ENCODE measurements at places on chromosomes 7 and 10.

DNA sequence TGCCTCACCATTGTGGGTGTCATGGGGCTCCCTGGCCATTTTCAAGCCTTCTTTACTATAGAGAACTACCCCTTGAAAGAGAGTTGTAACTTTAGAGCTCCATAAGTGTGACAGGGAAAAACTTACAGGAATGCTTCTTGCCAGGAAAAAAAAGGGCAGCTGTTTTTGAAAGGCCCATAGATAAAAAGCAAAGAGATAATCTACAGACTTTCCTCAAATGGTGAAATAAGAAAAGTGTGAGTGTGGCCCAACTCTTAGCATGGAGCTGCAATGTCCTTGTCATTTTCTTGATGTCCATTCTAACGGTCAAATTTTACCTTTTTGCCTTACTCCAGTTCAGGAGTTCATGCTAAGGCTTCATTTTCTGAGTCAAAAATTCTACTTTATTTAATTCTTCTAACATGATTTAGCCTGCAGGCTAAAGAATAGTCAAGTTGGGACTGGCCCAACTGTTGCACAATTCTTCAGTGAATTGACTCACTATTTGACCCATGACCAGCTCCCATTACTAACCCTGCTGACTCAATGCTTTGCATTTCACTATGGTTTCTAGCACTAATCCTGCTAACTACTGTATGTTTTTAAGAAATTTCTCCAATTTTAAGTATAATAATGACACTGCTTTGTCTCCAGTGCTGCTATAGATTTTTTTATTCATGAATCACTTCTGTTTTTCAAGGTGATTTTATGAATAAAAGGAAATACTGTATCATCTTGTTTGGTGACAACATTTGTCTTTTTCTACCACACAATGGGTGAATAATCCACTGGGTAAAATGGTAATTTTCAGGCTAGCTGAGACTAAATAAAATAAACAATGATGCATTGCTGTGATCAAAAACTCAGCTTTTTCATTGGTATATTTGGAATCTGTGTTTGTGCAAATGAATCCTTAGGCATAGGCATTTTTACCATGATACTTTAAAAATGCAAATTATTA lies 41.4 kb upstream of the SGCE start:
- no peak for DNase-seq

DNA sequence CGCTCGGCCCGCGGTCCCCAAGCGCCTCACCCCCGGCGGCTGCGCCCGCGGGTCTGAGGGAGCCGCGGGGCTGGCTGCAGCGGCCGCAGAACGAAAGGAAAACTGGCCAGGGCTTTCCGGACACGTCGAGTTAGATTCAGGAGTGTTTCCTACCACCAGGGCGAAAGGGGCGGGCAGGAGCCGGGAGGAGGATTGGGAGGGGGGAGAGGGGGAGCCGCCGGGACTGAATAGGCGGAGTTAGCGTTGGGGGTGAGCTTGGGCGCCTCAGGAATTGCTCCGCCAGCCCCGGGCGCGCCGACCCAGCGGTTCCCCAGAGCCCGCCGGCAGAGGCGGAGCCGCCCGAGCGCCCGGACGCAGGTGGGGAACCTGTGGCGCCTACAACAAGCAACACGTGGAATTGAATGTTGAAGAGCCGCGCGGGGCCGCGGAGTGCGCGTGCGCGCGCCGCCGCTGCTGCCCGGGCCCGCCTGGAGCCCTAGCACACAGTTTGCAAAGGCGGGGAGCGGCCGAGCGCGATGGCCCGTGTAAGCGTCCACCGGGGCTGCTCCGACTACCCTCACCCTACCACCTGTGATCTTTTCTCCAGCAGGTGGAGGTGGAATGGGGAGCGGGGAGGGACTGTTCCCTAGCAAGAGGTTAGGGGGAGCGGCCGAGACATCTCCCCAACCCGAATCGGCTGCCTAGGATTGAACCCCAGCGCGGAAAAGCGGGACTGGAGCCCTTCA lies at the start of gene CADPS2:
TSS of gene CADPS2 (minus strand) at position 104 of the 725 bp plus-strand sequence. CDS start 123 bp downstream, outside the sequence.
- no peak for DNase-seq

DNA sequence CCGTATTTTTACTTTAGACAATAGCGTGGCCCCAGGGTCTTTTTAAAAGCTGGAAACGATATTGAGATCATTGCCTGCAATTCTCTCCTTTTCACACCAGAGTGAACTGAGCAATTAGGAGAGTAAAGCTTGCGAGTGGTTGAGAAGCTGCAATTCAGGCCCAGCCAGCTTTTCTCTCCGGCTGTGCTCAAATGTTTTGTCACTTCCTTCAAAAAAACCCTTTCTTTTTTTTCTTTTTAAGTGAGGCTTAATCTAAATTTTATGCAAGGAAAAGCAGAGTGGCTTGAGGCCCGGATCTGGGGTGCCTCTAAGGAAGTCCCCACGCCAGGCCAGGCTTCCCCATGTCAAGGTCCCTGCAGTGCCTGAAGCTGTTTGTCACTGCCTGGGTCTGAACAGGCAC lies 433.9 kb downstream of the GLRX3 start:
- no peak for DNase-seq

DNA sequence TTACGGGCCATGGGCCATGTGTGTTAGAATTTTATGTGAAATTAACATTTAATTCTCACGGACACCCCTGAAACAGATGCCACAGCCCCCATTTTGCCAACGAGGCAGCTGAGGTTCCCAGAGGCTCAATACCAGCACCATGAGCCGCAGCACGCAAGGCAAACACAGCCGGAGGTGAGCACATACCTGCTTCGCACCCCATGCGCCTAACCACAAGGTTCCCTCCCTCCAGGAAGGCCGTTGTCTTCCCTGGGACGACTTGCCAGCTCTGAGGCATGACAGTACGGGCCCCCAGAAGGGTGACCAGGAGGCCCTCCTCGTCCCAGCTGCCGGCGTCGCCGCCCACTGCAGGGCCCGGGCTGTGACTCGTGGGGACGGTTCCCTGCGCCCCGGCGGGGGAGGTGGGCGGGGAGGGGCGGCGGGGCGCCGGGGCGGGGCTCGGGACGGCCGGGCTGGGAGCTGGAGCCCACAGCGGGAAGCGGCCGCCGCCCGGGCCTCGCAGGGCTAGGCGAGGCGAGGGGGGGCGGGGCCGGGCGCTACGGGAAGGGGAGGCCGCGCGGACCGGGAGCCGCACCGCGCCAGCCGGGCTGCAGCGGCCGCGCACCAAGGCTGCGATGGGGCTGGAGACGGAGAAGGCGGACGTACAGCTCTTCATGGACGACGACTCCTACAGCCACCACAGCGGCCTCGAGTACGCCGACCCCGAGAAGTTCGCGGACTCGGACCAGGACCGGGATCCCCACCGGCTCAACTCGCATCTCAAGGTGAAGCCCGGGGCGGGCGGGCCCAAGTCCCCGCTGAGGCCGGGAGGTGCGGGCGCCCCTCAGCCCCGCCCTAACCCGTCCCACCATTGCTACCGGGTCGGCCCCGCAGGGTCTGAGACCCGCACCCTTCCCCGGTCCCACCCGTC lies at the start of gene CAV2:
TSS of gene CAV2 (plus strand) at position 571 of the 910 bp plus-strand sequence. CDS start at position 615, 44 bp downstream.
- DNase-seq = no peak

DNA sequence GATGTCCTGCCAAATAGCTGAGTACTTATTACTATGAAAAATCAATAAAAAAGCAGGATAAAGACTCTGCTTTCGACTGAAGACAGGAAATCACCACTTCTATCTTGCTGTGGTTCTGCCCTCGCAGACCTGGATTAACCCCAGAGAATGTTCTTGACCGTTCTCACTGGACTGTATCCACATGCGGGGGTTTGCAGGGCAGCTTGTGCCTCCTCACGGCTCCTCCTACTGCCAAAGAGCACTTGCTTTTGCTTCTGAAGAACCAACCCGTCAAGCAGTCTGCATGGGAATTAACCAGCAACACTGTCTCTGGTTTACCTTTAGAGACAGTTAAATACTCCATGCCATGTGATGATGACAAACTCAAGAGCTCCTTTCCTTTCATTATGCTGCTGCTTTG lies 184.0 kb downstream of the GFRA1 start:
- DNase-seq = no peak

DNA sequence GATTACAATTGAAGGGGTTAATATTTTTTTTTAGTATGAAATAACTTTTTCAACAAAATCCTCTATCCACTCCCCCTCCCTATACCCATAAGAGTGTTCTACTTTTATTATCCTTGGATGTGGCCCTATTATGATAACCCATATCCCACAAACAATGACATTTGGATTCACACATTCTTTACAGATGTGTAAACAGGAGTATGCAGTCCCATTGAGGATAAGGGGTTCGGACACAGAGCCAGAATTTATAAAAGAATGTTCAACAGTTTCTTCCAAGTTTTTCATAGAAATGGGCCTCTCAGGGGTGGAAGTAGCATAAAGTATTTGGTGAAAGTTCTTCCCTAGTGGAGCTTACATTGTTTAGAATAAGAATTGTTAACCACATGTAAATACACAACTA lies 16.1 kb upstream of the PCLO start:
- DNase-seq = no peak

DNA sequence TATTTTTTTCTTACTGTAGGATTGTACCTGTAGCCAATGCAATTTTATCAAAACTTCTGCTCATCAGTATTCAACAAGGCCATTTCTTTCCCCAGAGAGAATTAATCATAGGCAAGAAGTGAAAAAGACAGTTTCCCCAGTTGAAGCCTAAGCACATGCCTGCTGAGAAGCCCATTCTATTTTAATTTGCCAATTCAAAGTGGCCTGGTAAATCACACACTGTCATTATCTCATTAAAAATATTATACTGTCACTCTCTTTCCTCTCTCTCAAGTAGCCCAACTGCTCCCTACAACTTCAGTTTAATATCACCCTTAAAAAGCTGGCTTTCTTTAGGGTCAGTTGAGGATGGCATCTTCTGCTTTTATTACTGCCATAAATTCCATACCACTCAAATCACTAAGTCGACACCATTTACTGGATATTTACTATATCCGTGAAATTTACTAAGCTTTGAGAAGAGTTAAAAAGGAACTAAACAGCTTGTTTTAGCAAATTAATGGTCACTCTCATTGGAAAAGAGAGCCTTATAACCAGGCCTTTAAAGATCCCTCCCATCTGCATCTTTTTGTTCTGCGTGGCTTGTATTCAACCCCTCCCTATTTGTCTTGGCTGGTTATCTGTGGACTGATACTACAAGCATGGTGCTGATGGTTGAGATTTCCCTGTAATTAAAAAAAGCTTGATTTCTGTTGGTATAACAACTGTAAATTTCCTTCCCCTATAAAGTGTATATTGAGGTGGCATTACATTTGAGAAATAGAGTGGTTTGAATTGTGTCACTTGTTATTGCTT lies 30.6 kb downstream of the COL28A1 start:
- DNase-seq = no peak

DNA sequence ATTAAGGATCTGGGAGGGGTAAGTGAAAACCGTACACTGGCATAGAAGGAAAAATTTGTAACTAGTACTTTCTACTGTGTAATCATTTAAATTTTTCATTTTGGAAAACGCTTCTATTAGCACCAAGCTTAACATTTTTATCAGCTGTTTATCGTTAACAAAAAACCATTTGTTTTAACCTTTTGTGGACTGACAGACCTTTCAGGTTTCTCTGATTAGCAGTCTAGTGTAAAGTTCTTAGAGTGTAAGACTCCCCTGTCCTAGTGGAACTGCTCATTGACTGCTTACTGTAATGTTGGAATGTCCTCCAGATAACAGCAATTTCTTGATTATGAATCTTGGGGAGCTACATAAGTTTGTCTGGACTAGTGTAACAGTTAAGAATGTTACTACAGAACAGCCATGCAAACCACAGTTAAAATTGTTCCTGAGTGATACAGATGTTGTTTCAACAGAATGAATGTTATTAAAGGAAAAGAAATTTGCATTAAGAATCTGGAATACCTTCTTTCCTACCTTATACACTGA lies 2.0 kb downstream of the DBF4 start:
- DNase-seq = no peak

GRCh38 chr7:80428161-80429054 lies 83.5 kb downstream of the GNAT3 start:
- no peak for DNase-seq

DNA sequence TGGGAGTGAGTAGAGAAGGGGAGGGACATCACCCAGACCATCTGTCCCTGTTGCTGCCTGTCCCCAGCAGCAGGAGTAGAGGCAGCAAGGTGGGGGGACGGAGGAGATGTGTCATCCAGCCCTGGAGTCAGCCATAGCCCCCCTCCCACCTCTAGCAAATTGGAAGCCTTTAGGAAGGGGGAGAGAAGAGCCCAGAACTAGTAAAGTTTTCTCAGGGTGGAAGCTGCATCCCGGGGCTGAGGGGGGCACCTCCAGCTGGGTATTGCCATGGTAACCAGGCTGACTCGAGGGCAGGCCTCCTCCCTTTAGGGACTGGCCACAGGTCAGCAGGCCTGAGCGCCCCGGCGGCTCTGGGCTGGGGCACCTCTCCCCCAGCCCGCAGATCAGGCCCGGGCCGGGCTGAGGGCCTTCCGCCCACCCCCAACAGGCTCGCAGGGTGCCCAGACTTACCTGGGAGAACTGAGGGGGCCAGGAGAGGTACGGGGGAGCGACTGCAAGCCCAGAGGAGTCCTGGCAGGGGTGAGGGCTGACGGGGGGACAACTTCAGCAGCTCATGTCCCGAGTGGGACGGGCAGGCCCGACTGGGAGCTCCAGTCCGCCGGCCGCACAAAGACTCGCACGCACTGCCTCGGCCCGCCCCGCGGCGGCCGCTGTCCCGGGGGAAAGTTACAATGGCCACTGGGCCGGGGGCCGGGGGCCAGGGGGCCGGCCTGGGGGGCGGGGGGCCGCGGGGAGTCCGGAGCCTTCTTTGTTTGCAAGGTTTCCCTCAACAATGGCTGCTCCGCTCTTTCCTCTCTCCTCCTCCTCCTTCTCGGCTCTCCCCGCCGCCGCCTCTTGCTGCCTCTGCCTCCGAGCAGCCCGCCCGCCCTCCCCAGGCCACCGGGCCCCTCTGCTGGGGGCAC lies 6.0 kb downstream of the LDB1 start:
- DNase-seq = peak; percentile 22

DNA sequence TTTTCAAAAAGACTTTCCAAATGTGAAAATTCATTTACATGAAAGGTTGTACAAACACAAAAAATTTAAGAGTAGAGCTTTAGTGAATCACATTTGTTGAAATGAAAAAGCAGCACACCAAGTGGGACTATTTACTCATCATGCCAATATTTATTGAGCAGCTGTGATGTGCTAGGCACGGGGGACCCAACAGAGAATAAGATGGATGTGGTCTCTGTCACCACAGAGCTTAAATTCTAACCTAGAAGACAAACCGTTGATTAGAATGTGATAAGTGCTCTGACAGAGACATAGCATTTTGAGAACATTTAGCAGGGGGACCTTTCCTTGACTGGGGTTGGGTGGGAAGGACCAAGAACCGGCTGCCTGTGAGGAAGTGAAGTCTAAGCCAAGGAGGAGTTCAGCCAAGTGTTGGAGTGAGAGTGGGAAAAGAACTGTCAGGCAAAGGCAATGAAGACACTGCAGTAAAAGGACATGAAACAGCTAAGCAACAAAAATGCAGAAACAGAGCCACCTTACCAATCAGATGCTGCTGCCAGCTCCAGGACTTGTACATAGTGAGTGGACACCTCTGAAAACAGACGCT lies 19.1 kb downstream of the ADAM12 start:
- DNase-seq = no peak

- DNase-seq = no peak
Measured at GRCh38 chr7:29454899-29455451, 108.7 kb upstream of the PRR15 start.

- DNase-seq = no peak
Measured at GRCh38 chr7:86867163-86867762, 192.2 kb downstream of the ELAPOR2 start.

GRCh38 chr7:39299695-39300094 lies 266.5 kb upstream of the YAE1 start:
- DNase-seq = no peak

GRCh38 chr10:84837877-84838276 lies 509.5 kb downstream of the CCSER2 start:
- DNase-seq = no peak
